NCI-H2171 (cell line): ENCODE measurements at places on chromosomes 7 and 10.

DNA sequence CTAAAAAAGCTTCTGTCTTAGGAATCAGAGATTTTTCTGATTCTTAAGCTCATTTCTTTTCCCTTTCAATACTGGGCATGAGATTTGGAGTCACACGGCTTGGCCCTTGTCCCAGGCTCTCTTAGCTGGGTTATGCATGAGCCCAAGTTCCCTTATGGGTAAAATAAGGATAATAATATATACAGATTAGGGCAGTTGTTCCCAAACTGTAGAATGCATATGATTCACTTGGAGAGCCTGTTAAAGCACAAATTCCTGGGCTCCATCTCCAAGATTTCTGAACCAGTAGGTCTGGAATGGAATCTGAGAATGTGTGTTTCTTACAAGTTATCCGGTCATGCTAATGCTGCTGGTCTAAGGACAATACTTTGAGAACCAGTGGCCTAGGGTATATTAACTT, 154.0 kb downstream of the REEP3 start:
- DNase-seq: no peak

- DNase-seq: no peak
These were observed 225.4 kb downstream of the ZMYND11 start for GRCh38 chr10:360653-361052.

DNA sequence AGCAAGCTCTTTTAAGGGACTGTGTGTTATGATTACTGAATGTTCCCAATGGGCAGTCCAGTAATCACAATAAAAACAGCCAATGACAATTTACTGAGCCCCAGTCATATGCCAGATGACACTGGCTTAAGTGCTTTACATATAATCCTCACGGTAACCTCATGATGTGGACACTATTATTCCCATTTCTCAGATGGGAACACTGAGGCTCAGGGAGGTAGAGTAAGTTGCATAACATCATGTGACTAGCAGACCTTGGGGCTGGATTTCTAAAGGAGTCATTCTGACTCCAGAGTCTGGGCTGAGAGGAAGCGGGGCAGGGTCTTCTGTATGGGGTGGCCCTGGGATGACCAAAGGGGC, 7.6 kb upstream of the RBM20 start:
- DNase-seq: no peak

DNA sequence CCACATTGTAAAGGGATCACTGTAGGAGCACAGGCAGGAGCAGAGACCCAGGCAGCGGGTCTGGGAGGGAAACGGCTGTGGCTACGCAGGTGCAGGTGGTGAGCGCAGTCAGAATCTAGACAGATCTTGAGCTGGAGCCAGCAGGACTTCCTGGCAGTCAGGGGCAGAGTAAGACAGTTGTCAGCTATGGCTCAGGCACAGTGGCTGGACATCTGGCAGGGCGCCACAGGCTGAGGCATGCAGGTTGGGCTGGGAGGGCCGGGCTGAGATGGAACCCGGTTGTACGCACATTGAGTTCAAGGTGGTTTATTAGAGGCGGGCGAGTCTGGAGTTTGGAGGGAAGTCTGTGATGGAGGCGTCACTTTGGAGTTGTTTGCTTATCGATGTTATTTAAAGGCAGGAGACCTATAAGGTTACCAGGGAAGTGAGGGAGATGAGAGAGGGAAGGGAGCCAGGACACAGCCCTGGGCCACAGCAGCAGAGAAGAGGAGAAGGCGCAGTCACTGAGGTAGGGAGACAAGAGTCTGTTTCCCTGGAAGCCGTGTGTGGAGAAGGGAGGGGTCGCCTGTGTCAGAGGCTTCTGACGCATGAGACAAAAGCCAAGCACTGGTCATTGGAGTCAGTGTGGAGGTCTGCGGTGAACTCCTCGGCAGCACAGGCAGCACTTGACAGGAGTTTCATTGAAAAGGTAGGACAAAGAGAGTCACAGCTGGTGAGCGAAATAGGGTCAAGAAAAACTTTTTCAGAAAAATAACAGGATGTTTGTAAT, 73.8 kb downstream of the LANCL2 start:
- no peak for DNase-seq

DNA sequence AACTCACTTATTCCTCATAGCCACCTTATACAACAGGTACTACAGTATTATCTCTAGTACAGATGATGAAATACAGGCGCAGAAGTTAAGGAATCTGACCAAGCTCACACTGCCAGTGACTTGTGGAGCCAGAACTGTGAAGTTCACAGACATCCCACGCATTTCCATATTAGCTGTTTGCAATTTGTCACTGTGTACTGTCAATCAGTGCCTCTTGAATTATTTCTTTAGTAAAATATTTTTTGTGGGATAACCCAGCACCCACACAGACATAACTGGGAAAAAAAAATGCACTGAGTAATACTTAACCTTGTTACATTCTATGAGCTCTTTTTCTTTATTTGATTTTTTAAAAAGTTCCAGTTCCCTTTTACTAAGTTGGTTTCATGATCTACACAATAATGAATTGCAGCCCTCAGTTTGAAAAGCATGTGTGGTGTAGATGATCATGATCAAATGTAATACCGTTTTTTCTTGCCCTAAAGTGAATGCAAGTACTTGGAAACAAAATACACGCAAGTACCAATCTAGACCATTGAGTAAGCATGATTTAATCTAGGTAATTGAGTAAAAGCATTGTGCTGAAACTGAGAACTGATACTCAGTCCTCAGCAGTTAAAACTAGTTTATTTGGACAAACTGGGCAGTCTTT, 14.1 kb downstream of the CUL1 start:
- DNase-seq: no peak

DNA sequence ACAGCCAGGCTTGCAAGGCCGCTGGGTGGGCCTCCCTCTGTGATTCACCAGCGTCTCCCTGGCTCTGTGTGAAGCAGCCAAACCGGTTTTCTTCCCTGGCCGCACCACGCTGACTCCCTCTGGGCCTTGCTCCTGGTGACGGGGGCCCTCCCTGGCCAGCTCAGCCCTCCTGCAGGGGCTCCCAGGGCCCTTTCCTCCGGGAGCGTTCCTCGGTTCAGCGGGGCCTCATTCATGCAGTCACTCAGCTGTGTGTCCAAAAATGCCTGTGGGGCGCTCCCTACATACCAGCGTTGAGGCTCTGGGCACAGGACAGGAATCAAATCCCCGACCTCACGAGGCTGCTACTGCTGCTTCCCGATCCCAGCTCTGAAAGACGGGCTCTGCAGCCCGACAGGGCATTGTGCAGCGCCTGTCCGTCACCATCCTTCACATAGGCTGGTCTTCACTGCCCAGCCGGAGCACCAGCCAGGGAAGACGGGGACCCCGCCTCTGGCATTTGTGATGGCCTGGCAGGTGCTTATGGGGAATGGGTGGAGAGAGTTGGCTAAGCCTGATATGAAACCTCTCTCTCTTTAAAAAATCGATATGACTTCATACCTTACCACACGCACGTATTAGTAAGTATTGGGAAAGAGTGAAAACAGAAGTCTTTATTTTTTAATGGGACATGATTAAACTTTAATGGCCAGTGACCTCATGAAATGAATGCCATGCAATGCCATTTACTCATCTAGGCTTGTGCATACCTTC, 110.0 kb upstream of the SHH start:
- DNase-seq: no peak

DNA sequence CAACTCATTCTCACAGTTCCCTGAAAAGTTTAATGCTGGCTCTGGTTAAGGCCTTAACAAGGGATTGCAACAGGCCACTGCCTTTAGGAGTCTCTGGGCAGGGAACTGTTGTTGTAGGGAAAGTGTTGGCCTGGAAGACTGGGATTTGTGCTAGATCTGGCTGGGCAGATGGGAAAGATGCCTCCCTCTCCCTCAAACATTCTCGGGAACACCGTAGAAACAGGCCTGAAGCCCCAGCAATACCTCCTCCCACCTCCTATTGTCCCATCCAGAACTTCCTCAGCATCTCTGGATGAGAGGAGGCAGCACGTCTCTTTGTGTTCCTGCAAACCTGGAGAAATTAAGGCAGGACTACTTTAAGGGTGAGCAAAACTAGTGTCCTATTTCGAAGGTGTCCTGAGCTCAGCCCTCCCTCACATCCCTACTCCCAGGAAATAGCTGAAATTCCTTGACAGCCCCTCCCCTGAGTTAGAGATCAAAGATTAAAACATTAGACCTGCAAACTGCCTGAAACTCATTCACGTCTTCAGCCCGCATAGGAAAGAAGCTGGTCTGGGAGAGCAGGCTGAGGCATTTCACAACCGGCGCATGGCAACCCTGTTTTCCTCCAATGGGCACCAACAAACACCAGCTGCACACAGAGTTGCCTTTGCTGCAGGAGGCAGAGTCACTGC, 10.9 kb upstream of the MAP3K8 start:
- DNase-seq: no peak

GRCh38 chr7:130961128-130961601, 227.2 kb upstream of the KLF14 start:
- DNase-seq: no peak
